Activated naive CD4-positive, alpha-beta T cell treated with anti-CD3 and anti-CD28 coated beads for 36 hours (primary cell): ENCODE measurements at places on chromosomes 11 and 22. TPM values are rescaled to one million over a fixed set of nuclear protein-coding genes. Genes with fewer than 3 reads are reported as not detected.
A peak's percentile ranks its signal among the peaks of the same experiment; 100 is the strongest.

GRCh38 chr11:108768370-108768769 is 103.5 kb downstream of the DDX10 start:
- no peak for DNase-seq

- no peak for DNase-seq
These were observed 16.4 kb upstream of the EP300 start for GRCh38 chr22:41075946-41076345.

DNA sequence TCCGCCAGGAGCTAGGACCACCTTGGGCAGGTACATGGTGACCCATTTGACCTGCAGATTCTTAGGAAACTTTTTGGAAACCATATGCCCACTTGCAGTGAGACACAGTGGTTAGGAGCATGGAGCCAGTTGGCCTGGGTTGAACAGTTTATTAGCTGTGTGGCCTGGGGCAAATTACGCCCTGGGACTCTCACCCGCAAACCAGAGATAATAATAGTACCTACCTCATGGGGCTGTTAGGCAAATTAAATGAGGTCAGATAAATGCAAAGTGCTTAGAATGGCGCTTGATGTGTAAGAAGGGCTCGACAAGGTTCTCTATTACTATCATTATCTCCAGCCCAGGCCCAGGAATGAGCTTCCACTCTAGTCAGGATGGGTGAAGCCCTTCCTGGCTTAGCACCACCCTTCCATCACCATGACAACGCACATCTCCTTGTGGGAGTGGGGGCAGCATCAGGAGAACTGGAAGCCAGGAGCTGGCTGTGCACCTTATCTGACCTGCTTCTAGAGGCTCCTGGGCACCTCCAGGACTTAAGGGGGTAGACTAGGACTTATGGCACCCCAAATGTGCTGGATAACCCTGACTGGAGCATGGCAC is 5.1 kb downstream of the SYT12 start:
- no peak for DNase-seq

GRCh38 chr22:30249049-30250038 is 2.8 kb upstream of the LIF start:
- no peak for DNase-seq

- no peak for DNase-seq
These were observed 25.6 kb downstream of the RPL3 start for GRCh38 chr22:39293766-39294368.

DNA sequence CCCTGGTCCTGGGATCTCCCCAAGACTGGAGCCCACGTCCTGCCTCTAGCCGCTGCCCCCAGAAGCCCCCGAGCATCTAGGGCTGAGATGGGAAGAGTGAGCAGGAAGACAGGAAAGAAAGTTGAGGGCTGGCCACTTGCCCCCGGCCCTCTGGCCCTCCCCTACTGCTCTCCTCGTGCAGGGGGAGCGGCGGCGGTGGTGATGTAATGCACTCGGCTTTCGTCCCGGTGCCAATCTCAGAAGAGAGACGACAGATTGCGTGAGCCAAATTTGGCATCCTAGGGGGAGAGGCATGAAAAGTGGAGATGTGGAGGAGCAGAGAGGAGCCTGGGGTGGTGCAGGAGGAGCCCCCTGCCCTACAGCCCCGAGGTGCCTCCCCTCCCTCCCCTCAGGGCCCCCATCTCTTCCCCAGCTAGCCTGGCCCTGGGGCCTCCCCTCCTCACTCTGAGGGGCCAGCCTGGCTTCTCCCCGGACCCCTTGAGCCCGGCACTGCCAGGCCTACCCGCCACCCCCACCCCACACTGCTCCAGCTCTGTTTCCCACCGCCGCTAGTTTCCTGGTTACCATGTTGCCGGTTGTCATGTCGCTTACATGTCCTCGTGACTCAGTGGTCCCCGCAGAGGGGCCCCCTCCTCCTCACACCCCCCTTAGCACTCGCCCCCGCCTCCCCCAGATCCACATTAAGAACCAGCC is 2.5 kb downstream of the KCNJ4 start:
- DNase-seq = no peak

GRCh38 chr11:18050848-18051247 is 4.8 kb upstream of the TPH1 start:
- no peak for DNase-seq

- peak; percentile 74 for DNase-seq
These were observed 22.0 kb upstream of the TLCD5 start for GRCh38 chr11:120303004-120303637.

DNA sequence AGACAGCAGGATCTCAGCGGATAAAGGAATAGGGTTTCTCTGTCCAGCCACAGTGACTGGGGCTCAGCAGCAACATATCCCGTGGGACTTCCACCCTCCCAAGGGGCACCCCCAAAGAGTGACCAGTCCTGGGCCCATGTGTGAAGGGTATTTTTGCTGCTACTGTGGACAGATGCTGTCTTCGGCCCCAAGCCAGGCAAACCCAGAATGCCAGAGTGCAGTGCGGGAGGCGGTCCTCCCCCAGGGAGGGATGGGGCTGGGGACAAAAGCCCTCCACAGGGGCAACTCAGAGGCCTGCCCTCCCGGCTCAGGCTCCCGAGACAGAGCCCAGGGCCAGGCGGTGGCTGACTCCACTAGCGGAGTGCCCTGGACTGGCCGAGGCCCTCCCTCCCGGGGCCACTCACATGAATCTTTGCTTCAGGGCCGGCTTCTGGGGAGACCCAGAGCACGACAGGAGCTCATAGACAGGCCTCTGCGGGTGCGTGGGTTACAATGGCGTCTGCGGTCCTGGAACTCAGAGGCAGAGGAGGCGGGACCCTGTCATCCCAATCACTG is 34.7 kb upstream of the WNT7B start:
- no peak for DNase-seq

GRCh38 chr11:78351193-78351592 is 66.4 kb downstream of the GAB2 start:
- no peak for DNase-seq

DNA sequence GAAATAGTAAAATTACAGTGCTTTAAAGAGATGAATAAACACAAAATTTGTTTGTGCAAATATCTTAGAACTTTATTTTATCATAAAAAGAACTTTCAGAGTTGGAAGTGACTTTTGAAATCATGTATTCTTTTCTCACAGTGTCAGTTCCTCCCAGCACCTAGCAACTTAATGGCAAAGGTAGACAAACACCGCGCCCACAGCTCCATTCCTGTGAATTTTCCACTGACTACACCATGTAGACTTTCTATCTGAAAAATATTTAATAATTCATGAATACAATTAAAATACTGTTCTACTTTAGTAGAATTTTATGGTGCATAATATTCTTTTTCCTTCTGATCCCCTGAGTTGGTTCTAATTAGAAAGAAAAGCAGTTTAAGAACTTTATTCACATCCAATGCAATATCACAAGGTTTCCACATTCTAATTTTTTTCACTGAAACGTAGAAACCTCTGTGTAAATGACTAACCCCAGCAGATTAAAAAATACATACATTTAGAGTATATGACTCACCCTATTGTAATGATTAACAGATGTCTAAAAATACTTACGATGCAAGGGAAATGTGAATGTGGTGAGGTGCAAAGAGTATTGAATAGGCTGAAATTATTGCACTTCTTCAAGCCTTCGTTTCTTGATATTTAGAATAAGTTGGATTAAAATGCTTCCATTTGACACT is 218.2 kb upstream of the CCDC179 start:
- DNase-seq = no peak

GRCh38 chr11:43366677-43367076 is 8.0 kb downstream of the TTC17 start:
- no peak for DNase-seq

DNA sequence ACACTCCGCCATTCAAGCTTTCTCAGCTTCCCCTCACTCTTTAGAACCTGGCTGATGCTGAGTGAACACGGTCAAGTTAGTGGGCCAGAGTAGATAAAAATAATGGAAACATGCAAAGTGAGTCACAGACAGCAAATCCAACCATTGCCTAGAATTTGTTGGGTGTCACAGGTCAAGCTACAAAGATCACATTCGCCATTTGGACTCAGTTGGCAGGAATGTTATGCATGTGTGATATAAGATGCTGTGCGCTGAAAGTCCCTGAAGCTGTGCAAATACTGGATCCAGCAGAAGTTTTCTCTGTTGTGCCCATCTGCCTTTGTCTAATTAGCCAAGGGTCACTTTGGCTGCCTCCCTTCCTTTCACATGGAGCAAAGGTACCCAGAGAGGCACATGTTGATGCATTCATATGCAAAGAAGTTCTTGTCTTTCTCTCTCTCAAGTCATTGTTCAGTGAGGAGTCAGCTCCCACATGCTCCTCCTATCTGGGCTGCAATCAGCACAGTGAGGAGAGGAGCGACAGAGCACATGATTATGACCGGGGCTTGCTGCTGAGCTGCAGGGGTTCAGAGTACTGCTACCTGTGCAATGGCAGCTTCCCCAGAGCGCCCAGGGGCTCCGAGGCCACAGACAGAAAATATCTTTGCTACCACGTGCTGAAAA is 39.7 kb downstream of the FLI1 start:
- peak; percentile 58 for DNase-seq

DNA sequence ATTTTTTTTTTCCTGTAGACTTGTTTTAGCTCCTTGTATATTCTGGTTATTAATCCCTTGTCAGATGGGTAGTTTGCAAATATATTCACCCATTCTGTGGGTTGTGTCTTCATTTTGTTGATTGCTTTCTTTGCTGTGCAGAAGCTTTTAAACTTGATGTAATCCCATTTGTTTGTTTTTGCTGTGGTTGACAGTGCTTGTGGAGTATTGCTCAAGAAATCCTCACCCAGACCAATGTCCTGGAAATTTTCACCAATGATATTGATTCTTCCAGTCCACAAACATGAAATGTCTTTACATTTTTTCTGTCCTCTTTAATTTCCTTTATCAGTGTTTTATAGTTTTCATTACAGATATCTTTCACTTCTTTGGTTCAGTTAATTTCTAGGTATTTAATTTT is 55.6 kb upstream of the MRGPRX1 start:
- DNase-seq = no peak

DNA sequence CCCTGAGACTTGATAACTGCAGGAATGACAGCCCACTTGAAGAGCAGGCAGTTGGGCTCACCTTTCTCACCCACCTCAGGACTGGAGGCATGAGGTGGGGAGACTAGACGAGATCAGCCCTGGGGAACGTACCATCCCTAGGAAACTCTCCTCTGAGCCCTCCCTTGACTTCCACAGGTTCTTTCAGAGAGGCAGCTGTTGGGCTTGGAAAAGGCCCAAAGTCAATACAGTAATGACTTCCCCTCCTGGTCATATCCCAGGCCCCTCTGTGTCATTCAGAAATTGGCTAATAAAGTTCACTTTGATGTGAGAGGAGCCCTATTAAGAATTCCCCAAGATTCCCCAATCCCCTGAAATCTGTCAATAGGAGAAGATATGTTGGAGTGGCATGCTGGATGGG is 5.8 kb upstream of the NECTIN1 start:
- DNase-seq = no peak

GRCh38 chr22:23608583-23608982 is 23.5 kb downstream of the DRICH1 start:
- DNase-seq = no peak

- no peak for DNase-seq
These were observed 4.6 kb downstream of the TNKS1BP1 start for GRCh38 chr11:57320067-57320718.

- DNase-seq = no peak
These were observed 15.1 kb upstream of the GLYATL1 start for GRCh38 chr11:58924230-58924629.

DNA sequence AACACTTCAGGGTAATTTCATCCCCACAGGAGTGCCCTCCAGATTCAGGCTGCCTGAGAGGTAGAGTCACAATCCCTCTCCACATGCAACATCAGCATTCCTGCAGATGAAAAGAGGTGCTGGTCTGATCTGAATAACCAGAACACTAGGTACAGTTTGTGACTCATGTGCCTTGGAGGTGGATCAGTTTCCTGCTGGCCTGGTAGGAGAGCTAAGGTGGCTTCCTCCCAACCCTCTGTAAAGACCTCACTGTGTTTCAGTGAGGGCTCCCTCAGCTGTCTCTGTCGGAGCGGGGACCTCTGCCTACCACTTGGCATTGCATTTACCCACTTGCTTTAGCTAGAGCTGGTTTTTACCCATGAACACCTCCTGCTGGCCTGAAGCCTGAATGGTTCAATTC is 7.6 kb downstream of the OR9G1 start:
- DNase-seq = no peak

- no peak for DNase-seq
These were observed 531 bp downstream of the RAB3IL1 start for GRCh38 chr11:61916737-61917333.

GRCh38 chr11:36588099-36588498 is 6.2 kb upstream of the IFTAP start:
- DNase-seq = no peak

GRCh38 chr11:35721651-35722282 is 59.2 kb downstream of the TRIM44 start:
- DNase-seq = no peak

- DNase-seq = no peak
These were observed 28.1 kb upstream of the ACAT1 start for GRCh38 chr11:108093128-108093904.

- DNase-seq = no peak
These were observed 66.9 kb downstream of the SCUBE1 start for GRCh38 chr22:43276321-43276720.

- no peak for DNase-seq
These were observed 18.5 kb upstream of the RBM4B start for GRCh38 chr11:66696146-66696545.

GRCh38 chr11:1399386-1400316 is 9.9 kb downstream of the BRSK2 start:
- DNase-seq = no peak

- no peak for DNase-seq
These were observed 303.0 kb downstream of the CADM1 start for GRCh38 chr11:115201111-115201792.

- no peak for DNase-seq
These were observed 67.6 kb upstream of the NTM start for GRCh38 chr11:131302836-131303235.

GRCh38 chr22:41459431-41459830 is 9.1 kb downstream of the PHF5A start:
- no peak for DNase-seq

The TEAD1 gene
- total RNA-seq = 1.2 TPM

The CNIH2 gene
- 1.6 TPM for total RNA-seq

The MS4A12 gene
- not detected for total RNA-seq

The ARHGAP20 gene
- 0.19 TPM for total RNA-seq

The PNPLA3 gene
- 0.29 TPM for total RNA-seq

The SPDYC gene
- total RNA-seq = not detected

The GLB1L2 gene
- 9.3 TPM for total RNA-seq

The OR2AT4 gene
- not detected for total RNA-seq

The LTO1 gene
- total RNA-seq = 14.9 TPM

The MPZL2 gene
- total RNA-seq = 28.4 TPM

The MAP4K2 gene
- total RNA-seq = 69.5 TPM

The MUC6 gene
- total RNA-seq = not detected

The SNX32 gene
- total RNA-seq = 1.5 TPM

The CTSF gene
- total RNA-seq = 0.64 TPM

The FOXR1 gene
- not detected for total RNA-seq

The GGTLC3 gene
- not detected for total RNA-seq

The SHANK3 gene
- total RNA-seq = 0.07 TPM

The KCNA4 gene
- not detected for total RNA-seq

The RASD2 gene
- not detected for total RNA-seq

The BATF2 gene
- not detected for total RNA-seq

The ANGPTL5 gene
- total RNA-seq = not detected

The SLC7A4 gene
- not detected for total RNA-seq

The ADM2 gene
- 8.3 TPM for total RNA-seq

The SLC35C1 gene
- total RNA-seq = 6.5 TPM

The KCTD14 gene
- 0.27 TPM for total RNA-seq
